Fibroblast of mammary gland (primary cell): ENCODE measurements at places on chromosomes 13 and 19.

DNA sequence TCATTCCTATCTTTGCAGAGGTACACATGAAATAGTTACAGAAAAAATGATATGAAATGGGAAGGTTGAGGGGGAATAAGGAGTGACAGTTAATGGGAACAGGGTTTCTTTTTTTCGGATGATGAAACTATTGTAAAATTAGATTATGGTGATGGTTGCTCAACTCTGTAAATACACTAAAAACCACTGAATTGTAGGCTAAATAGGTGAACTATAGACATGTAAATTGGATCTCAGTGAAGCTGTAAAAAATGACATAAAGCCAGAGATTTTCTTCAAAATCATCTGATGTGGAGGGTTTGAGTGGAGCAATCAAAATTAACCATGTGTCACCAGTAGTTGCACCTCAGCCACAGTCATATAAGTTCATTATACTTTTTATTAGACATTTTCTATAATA is 6.6 kb upstream of the FLT3 start:
- DNase-seq: no peak

- DNase-seq: no peak
These were observed 43.5 kb downstream of the ATP8A2 start for GRCh38 chr13:25415241-25415640.

- peak; percentile 52 for DNase-seq
These were observed 27.4 kb upstream of the TIMM44 start for GRCh38 chr19:7970716-7971448.

DNA sequence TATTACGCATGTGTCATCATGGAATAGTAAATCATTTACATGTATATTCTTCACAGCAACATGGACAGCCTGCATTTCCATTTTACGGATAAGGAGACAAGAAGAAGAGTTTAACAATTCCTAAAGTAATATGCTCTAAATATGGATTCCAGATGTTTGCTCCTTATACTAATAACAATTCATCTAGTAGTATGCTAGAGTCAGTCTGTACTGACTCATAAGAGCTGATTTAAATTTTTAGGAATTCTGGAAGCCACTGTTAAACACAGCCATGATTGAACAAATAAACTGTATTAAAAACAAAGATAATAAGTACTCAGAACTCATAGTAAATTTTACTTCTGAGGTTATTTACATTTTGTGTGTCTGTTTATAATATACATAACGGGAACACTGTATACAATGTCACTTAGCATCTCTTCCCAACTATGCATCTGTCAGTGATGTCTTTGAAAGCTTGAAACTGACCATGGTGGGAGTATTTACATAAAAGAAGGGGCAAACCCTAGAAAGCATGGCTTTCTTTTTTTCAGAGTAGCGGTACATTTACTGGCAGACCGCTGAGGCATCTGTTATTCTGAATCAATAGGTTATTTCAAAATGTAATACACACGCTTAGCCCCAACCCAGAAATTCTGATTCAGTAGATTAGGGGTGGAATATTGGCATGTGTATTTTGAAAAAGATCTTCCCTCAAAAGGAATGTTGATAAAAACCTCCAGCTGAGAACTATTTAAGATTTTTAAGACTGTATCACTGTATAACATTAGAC is 12.9 kb downstream of the ZC3H13 start:
- DNase-seq: peak; percentile 49

GRCh38 chr19:11767633-11768133 is 883 bp downstream of the ZNF441 start:
- peak; percentile 33 for DNase-seq

DNA sequence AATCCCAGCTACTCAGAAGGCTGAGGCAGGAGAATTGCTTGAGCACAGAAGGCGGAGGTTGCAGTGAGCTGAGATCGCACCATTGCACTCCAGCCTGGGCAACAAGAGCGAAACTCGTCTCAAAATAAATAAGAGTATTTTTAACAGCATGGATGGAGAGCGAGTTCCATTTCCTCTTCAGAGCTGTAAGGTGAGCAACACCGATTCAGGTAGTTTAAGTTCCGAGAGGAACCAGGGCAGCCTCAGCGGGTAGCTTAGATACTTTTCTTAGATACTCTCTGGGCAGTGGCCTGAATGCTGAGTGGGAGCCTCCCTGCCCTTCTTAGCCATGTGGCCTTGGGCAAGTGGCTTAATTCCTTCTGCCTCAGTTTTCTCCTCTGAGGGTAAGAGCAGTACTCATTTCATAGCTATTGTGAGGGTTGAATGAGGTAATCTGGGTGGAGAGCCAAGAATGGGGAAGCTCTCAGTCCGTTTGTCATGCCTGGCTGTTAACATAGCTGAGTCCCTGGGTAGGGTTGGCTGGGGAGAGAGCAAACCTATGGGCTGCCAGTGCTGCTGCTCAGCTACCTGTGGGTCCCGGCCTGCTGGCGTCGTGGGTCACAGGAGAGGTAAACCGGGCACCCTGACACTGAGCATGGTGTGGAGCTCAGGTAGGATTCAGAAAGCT is 4.1 kb downstream of the ATP11A start:
- peak; percentile 83 for DNase-seq

GRCh38 chr13:51488212-51488611 is 35.4 kb upstream of the INTS6 start:
- no peak for DNase-seq

GRCh38 chr19:12494260-12494860 is 9.7 kb upstream of the ZNF709 start:
- no peak for DNase-seq
